ENCODE measurements at places on chromosomes 7 and 10. TPM values are rescaled to one million over a fixed set of nuclear protein-coding genes. Genes with fewer than 3 reads are reported as not detected.

SLC18A3 gene
- not detected for total RNA-seq

PNLIPRP2 gene
- not detected for total RNA-seq

MYPN gene
- 2.0 TPM for total RNA-seq

FLNC gene
- 4.7 TPM for total RNA-seq

SPDYE16 gene
- not detected for total RNA-seq

DNAJC12 gene
- 71.2 TPM for total RNA-seq

Measured in A549 treated with GW870086 at 1 μM for 4 hours (cell line).